Stimulated activated CD8-positive, alpha-beta memory T cell treated with anti-CD3 and anti-CD28 coated beads, Interleukin-4, amount 100 ng/mL, for 48 hours (primary cell): ENCODE measurements at places on chromosomes 11 and 22.

DNA sequence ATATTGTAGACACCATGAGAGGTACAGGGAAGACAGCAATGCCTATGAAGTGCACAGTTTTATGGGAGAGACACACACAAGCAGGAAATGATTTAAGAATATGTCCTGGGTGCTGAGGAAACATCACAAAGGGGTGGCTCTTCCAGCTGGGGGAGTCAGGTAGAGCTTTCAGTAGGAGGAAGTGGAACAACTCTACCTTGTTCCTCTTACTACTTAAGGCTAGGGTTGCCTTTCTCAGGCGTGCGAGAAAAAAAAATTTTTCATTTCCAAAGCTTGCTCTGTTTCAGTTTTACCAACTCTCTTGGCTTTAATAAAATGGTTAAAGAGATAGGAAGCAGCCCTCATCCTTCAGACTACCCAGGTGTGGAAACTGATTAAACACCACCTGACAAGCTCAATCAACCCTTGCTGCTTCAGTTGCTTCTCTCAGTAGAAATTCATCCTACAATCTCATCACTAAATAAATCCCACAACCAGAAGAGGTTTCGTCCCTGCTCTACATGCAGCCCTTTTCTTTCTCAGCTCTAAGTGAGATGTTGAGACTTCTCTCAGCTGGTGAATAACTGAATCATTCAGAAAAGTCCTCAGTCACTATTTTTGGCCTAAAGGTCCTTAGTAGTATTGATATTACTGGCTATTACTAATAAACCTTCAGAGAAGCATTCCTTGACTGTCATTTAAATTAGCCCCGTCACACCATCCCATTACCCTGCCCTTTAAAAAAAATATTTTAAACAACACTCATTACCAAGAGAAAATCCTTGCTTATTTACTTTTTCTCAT lies 5.9 kb downstream of the ABTB2 start:
- no peak for DNase-seq

GRCh38 chr22:29478326-29479276 lies 1.4 kb upstream of the NEFH start:
- peak; percentile 43 for DNase-seq

DNA sequence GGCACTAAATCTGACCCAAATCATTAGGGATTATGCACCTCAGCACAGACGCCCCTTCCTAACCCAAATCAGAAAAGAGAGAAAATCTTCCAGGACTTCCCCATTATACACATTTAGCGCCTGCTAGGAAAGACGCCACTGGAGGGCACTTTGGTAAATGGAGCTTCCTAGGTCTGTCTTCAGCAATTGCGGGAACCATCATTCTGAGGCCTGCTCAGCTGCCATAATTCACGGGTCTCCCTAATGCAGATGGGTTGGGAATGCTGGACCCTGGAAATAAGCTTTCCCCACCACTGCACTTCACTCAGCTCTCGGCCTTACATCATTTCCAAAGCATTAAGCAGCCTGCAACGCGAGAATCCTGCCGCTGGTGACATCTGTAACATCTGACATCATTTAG lies 86.2 kb upstream of the OPCML start:
- DNase-seq, result no peak

- no peak for DNase-seq
Measured at GRCh38 chr11:84036664-84037194, 750.6 kb upstream of the CCDC90B start.

DNA sequence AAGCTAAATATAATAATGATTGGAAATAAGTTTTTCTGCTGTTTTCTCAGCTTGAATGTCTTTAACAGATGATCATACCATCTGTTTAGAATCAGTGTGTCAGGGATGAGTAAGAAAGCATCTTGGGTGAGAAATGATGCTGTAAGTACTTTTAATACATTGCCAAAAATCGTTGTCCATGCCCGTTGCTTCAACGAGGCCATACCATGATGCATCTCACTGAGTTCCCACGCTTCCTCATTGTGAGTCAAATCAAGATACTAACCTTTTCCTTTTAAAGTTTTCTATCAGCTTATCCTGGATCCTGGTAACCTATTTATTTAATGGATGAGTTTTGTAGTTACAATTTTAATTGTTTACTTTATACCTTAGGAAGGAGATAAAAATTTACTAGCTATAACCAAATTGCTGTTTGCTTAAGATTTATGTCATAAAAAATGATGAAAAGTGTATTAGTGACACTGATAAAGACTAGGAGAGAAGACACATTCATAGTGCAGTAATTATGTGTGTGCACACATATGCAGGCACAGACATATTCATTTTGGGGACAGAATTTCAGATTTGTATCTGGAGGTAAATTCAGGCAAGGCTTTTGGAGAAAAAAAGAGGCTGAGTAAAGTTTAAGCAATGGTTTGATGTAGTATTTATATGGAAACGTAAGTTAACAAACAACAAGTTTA lies 154.8 kb downstream of the UVRAG start:
- no peak for DNase-seq

- DNase-seq, result no peak
Measured at GRCh38 chr22:19554834-19555404, 30.7 kb upstream of the CLDN5 start.

DNA sequence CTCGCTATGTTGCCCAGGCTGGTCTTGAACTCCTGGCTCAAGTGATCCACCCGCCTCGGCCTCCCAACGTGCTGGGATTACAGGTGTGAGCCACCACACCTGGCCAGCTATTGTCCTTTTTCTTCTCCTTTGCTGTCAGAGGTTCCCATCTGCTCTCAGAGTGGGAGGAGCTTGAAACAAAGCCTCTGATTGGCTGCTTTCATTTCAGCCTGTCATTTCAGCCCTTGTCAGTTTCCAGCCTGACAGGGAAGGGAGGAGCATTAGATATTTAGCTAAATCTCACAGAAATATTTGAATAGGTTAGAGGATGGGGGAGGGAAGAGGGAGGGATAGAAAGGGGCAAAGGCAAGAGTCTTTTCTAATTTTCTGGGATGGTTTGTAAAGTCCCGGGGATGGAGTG lies 8.7 kb downstream of the SLC22A6 start:
- no peak for DNase-seq

DNA sequence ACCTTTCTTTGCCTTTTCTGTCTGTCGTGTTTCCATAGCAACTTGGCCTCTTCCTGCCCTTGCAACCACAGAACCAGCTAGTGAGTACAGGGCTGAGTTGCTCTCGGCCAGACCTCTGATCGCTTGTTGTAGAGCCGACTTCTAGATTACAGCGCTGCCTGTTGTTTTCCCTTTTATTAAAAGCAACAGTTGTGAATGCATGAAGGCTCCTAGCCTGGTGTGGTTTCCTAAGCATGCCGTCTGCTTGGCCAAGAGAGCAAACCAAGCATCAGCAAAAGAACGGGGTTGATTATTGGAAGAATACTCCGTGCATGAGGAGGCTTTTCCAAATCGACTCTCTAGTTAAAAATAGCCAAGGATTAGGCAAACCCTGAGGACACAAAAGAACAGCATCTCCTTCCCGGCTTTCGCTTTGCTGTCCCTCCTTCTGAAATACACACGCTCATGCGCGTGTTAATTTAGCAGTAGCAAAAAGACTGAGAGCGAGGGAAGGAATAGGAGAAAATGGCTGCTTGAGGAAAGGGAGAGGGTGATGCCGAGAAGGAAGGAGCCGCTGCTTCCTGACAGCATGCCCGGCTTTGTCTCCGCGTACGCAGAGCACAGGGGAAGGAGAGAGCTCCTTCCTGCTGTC lies 71.5 kb upstream of the TTC12 start:
- DNase-seq, result peak; percentile 38

- DNase-seq, result no peak
Measured at GRCh38 chr22:20616451-20617043, 109.1 kb downstream of the MED15 start.

DNA sequence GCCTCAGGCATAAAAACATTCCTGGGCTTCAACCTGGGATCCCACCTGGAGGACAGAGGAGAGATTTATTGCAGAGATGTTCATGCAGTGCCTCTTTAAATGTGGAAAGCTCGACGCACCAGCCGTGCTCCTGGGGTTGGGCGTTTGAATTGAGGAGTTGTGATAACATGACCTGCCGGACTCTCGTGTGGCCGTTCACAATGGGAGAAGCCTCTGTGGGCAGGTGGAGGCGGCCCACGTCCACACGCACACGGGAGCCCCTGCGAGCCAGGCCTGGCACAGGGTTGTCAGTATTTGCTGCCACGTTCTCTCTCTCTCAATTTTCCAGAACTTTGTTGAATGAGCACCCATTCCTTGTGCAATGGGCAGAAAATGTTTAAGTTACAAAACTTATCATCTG lies 58.3 kb upstream of the PPARA start:
- DNase-seq, result no peak
